ENCODE measurements at places on chromosomes 6 and 20.

- DNase-seq = no peak
These were observed 740 bp downstream of the NELFCD start for GRCh38 chr20:58981628-58982364.

DNA sequence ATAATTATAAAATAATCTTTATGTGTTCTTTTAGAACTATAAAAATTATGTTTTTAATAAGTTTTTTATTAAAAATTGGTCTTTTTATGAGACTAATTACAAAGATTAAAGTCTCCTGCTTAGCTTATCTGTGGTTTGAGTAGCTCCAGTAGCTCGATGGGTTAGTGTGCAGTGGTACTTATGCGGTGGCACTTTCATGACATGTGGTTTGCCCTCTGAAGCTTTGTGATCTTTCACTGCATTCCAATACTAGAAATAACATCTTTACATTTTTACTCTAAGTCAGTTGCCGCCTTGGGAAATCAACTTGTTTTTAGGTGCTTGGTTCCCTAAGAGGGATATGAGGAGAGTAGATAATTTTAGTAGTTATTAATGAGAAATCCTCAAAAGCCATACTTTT lies 699.5 kb upstream of the FLRT3 start:
- no peak for DNase-seq

GRCh38 chr6:31497531-31498476 lies at the start of gene MICB:
Gene MICB, plus strand, starts transcription at chr6:31498145. Its CDS starts 49 bp downstream, at chr6:31498194.
- peak; percentile 69 for DNase-seq

- no peak for DNase-seq
These were observed 551.5 kb downstream of the NKAIN2 start for GRCh38 chr6:124355146-124355545.

Data from stimulated activated CD4-positive, alpha-beta T cell treated with anti-CD3 and anti-CD28 coated beads, Interleukin-12 subunit alpha, Interleukin-12 subunit beta, amount 100 ng/mL, for 24 hours (primary cell).